ENCODE measurements at places on chromosomes 5 and 9.

- peak; percentile 85 for DNase-seq
These were observed 261.4 kb upstream of the KLF4 start for GRCh38 chr9:107750741-107751566.

DNA sequence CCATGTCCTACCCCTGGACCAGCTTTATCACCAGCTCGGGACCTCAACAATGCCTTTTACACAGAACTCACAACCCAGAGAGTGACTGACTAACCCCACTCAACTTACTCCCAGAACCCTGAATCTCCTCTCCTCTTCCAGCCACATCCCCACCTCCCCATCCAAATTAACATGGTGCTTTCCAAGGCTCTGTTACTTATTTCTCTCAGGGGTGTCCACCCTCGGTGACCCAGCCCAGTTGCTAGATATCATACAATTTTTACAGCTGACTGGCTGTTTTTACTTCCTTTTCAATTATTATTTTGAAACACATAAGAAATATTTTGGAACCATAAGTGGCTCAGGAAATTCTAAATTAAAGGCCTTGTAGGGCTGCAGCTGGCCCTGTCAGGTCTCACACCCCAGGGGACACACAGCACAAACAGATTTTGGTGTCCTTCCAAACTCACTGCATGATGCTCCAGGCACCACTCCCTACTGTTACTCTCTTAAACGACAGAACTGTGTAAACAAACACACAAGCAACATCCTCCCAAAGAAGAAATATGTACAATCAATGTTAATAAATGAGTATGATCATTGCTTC lies 180.6 kb downstream of the ADAMTS12 start:
- no peak for DNase-seq

DNA sequence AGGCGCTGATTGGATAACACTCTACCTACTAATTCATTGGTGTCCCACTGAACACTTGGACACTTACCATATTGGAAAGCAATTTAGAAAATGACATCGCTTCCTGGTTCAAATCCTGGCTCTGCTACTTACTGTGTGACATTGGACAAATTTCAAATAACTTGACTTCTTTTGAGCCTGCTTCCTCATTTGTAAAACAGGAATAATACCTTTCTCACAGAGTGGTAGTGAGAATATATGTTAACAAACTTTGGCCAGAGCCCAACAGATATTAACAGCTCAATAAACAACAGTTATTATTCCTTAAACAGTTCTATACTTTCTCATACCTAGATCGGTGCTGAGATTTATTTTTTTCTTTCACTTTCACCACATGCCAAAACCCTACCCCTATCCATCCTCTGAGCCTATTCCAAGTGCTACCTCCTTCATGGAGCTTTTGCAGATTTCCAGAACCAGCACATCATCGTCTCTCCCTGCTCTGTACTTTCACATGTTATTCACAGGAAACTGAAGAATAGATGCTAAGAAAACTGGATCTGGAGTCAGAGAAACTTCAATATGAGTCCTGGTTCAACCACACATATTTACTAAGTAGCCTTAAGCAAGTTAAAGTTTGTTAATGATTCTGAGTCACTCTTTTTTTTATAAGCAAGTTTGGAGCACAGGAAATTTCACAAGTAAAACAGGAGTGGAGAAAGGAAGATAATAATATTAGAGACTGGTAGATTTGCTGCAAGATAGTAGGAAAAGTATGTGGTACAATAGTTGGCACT lies 92.3 kb downstream of the STRBP start:
- no peak for DNase-seq

DNA sequence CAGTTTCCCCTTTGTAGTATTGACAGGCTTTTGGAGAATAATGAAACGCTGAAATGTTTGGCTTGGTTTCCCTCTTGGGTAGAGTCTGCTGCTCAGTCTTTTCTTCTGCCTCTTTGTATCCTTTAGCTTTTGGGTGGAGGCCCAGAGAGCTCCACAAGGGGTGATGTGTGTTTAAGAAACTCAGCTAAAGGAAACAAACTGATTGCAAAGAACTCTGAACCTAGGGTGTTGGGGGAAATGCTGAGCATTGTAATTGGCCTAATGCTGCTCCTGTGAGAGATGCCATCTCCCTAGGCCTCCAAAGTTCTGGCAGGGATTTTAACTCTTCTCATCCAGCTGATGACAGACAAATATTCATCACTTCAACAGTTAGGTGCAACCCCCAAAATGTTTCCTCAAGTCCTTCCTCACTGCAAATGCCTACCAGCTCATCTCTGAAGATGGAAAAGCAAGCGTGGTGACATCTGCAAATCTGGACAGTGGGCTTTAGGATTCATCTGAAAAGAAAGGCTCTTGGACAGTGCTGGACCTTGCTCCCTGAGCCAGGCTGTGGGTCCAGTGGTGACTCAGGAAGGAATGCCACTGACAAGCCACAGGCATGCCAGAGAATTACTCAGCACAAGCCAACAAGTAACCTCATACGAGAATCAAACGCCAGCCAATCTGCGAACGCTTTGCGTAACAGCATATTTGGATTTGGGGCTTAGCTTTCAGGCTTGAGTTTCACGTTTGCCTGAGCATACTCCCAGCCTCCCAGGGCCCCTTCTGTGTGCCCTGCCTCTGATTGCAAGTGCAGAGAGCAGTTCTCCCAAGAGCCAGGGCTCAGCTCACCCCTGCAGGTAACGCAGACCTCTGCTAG lies 30.5 kb upstream of the ZSWIM6 start:
- peak; percentile 87 for DNase-seq

DNA sequence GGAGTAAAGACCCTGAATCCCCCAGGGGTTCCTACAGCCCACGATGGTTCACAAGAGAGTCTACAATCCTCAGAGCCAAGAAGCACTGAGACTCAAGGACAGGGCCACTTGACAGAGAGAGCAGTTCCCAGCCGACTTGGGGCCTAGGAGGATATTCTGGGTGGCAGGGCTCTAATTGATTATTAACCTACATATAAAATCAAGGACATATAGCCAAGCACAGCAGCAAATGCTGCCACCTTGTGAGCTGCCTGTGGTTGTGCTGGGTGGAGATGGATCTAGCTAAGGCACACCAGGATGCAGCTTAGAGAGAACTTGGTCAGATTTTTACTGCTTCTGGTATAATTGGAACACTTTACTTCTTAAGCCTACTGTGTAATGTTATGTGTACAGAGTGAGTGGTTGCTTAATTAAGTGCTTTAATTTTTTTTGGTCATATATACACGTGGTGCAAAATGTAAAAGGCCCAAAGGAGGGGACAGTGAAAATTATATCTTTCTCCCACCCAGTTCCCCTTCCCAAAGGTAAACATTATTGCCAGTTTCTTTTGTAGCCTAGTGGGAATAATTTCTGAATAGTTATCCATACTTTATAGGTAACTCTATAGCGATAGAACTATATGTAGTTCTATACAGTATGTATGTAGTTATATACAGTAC lies 78.8 kb downstream of the F2RL2 start:
- peak; percentile 15 for DNase-seq

GRCh38 chr5:1527533-1528205 lies 3.9 kb upstream of the LPCAT1 start:
- no peak for DNase-seq
